Activated CD4-positive, alpha-beta T cell treated with anti-CD3 and anti-CD28 coated beads, Interleukin-2, amount 10 ng/mL, durations not matched to agents 7 days and 5 days (primary cell): ENCODE measurements at places on chromosomes 6 and 20.
A peak's percentile ranks its signal among the peaks of the same experiment; 100 is the strongest.

GRCh38 chr20:11278461-11278860, 604.7 kb upstream of the JAG1 start:
- DNase-seq, result no peak

DNA sequence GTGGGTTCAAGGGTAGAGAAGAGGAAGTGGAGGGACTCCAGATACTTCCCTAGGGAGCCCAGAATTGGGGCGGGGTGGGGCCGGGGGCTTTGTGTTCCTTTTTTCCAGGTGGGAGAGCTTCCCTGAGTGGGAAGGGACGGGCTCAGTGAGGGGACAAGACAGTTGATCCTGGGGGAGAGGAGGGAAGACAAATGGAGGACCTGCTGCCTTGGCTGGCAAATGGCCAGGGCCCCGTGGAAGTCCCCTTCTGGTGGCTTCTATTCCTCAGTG, 2.6 kb downstream of the CTSZ start:
- DNase-seq, result peak; percentile 47

DNA sequence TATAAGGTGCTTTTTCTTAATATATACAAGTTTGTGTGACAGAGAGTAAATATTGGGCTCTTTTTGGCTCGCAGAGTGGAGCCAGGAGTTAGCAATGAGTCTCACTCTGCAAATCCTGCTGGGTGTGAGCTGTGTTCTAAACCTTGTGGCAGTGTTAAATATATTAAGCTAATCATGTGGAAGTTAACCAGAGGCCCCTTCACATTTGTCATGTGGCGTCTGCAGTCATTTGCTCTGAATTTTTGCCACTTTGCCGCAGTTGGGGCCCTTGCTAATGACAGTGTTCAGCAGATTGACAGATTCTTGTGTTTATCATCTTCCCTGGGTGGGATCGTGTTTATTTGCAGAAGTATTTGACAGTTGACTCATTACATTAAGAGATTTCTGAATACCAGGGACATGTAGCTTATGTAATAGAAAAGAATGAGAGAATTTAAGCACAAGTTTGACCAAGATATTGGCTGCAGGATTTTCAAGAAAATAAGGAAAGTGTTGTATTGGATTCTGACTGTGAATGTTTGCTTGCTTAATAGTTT, 37.9 kb downstream of the SPATA2 start:
- no peak for DNase-seq

GRCh38 chr6:137351890-137352289, 132.7 kb upstream of the IFNGR1 start:
- no peak for DNase-seq

- DNase-seq, result no peak
Observed at GRCh38 chr6:30895343-30895742, 11.0 kb downstream of the DDR1 start.

DNA sequence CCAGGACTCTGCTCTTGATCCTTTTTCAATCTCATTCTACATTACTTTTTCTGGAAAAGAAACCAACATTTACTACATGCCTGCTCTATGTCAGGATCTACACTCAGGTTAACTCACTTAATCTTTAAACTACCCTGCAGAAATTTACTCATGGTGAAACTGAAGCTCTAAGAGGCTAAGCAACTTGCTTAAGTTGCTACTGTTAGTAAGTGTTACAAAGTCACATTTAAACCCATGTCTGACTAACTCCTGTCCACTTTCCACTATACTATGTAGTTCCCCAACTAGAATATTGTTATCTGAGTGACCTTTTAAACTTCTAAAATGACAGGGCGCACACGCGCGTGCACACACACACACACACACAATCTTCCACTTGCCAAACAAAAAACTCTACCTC, 5.0 kb downstream of the CEP162 start:
- DNase-seq, result no peak

GRCh38 chr6:24606200-24606930, 39.6 kb downstream of the KIAA0319 start:
- DNase-seq, result no peak

DNA sequence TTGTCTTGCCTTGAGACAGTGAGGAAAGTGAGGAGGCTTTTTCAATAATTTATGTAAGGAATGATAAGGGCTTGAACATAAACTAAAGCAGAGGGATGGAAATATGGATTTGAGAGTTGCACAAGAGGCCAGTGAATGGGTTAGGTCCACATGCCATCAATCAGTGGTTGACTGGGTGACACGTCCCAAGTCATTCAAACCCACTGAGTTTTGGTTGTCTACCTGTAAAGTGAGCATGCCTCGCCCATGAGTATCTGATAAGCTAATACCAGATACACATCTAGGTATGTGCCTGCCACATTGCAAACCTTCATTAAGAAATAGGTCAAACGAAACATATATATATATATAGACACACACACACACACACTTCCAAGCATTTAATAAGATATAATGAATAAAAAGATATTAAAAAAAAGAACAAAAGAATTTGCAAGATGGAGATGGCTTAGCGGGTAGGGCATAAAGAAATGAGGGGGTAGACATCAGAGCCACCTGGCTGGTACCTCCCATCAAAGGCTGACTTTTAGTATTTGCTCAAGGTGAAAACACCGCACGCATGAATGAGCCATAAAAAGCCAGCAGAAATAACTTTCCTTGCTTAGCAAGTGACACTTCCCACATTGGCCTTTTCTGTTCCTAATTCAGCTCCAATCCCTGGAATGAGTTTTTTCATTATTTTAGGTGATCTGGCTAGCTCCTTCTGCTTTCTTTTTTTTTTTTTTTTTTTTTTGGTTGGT, 109.1 kb upstream of the GGTLC1 start:
- no peak for DNase-seq

DNA sequence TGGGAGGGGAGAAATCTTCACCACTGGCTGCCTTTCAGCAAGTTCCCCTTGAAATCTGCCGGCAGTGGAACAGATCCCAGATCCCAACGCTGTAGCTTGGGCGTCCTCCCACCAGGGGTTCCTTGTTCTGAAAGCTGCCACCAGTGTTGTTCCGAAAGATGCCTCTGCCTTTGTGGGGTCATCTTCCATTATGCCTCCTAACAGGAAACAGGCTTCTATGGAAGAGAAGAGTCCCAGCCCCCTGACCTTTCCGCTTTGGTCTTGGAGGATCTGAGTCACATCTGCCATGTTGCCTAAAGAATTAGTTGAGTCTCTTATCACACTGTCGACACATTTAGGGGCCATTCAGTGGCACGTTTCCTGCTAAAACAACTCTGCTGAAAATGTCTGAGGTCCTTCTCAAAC, 57.5 kb upstream of the NFATC2 start:
- no peak for DNase-seq

DNA sequence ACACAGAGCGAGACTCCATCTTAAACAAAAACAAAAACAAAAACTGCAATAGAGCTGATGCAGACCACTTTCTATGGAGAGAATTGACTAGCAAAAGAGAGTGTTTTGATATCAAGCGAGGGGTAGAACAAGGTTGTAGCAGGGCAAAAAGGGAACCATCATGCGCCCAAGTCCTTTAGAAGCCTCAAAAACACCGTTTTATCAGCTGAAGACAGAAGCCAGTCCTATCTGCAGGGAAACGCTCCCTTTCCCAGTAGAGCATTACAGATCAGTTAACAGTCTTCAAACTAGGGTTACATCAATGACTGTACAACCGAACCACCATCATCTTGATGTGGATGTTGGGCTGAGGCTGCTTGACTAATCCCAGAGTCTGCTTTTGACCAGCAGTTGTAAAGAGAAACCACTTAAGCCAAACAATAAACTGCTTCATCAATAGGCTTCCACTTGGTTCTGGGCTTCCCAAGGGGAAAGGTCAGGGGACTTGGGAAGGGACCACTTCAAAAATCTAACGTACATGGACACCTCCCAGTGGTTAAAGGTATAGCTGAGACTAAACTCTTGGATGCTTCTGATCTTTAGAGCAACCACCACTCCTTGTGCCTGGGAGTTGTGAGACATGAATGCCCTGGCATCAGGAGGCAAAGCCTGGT, 59.6 kb upstream of the SPDEF start:
- DNase-seq, result no peak

- DNase-seq, result no peak
Observed at GRCh38 chr20:63522091-63522868, 1.7 kb downstream of the PPDPF start.

DNA sequence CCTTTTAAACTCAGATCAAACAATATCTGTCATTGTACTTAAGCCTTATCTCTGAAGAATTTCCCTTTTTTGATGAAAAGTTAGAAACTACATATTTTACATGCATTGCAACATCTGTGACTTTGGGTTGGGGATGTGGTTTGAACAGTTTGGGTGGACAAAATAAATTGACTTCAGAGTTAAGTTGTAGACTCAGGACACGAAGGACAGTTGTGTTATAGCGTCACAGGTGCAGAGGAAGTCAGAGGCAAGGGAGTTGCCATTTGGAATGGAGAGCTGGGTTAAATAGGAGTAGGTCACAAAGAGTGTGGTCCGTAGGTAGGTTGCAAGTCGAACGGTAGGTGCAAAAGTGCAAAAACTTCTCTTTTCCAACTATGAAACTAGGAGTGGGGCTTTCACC, 46.0 kb downstream of the ZFAND3 start:
- no peak for DNase-seq

- DNase-seq, result no peak
Observed at GRCh38 chr20:17374086-17374485, 147.2 kb downstream of the PCSK2 start.

- no peak for DNase-seq
Observed at GRCh38 chr6:132410830-132411229, 9.6 kb upstream of the MOXD1 start.

DNA sequence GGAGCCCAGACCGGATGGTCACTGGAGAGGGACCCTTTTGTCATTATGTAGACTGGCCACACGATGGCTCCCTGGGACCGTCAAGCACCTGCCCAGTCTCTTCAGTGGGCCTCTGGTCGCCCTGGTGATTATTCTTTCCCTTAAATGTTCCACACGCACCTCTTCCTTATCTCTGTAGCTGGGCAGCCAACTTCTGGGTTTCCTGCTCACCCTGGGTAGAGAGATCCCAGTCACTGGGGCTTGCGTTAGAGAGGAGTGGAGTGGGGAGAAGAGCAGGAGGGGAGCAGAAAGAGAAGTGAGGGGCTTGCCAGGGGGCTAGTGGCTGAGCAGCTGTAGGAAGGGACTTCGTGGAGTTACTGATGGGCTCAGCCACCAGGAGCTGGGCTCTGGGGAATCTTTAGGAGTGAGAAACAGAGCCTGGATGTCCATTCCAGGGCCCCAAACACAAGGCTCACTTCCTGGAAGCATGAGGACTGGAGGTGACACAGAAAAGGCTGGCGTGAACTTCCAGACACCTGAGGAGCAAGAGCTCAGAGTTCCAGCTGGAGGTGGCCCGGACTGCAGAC, 150.1 kb downstream of the DHX35 start:
- DNase-seq, result peak; percentile 10

DNA sequence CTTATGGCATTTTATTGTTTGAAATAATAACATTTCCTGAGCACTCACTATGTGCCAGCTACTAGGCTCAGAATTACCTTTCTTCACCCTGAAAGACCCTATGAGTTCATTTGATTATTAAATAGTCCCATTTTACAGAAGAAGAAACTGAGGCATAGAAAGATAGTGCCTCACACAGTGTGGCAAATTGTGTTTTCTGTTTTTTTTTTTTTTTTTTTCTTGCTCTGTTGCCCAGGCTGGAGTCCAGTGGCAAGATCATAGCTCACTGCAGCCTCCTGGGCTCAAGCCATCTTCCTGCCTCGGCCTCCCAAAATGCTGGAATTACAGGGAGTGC, 59.7 kb upstream of the PTPN1 start:
- no peak for DNase-seq

- no peak for DNase-seq
Observed at GRCh38 chr6:140718021-140718420, 1343.6 kb upstream of the CITED2 start.
